ENCODE measurements at places on chromosomes 3 and 15.

DNA sequence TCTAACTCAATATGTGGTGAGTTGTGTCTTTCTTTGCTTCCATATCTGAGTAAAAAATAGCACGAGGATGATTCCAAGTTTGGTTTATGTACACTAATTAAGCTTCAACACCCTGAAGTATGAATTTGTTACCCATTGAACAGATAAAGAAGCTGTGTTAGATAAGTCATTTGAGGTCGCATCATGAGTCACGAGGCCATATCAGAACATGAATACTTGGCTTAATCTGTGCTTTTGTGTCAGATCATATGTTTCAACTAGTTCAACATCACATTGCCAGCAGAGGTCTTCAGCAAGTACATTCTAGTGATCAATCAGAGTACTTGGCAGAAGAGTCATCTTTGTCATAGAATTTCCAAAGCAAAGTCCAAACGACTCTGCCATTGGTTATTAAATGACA lies 26.3 kb upstream of the MITF start:
- DNase-seq = no peak

DNA sequence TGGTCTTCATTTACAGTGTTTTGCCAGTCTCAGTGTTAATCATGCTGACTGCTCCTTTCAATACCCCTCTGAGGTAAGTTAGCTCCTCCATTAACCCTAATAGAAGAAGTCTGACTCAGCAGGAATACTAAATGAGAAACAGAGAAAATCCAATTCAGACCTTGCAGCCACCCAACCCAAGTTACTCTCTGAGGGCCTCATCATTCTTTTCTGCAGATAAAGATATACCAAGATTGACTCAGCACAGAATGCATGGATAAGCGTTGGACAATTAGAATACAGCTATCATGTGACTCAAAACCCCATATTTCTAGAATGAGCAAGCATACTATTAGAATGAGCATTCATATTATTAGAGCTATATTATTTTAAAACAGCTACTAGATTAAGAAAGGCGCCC lies 389.1 kb upstream of the SGO1 start:
- DNase-seq = no peak

DNA sequence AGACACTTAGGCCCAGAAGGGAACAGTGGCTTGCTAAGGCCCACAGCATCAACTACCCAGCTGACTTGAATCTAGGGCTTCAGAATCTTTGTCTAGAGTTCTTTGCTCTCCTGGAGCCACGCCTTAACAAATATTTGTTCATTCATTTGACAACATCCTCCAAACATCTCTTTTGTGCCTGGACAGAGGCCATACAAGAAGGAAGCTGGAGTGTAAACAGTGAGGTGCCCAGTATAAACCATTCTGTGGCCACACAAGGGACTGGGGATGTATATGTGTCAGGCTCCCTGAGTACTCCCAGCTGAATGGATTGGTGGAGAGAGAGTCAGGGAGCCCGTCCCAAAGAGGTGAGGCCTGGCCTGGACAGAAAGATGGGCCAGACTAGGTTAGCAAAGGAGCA lies 3.4 kb downstream of the CIB2 start:
- no peak for DNase-seq

DNA sequence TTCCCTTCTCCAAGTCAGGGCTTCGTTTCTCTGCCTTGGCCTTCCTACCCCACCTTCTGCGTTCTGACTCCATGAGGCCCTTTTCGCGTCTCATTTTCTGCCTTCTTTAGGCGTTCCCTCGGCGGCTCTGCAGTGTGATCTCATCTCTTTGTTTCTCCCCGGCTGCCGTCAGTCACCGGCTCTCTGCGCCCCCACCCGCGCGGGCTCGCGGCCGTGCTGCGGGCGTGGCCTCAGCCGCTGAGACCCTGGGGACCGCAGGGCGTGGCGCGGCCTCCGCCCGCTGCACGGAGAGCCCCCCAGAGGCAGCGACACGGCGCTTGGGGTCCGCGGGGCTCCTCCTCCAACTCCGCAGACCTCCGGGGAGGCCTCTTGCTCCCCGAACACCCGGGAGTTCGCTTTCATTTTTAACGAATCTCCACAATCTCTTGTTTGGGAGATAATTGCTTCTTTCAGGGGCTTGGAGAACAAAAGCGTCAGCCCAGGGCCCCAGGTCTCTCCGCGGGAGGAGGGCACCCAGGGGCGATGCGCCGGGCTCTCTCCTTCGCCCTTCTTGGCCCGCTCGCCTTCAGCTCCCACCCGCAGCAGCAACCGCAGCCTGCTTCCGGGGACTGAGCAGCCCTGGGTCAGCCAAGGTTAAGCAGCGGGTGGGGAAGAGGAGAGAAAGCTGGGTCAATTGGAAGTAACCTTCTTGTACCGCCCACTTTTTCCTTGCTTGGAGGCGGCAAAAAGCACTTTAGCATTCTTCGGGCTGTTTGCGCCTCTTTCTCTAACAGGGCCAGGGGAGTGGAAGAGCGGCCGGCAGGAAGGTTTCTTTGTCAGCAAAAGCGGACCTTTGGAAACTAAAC lies 35.2 kb downstream of the GAP43 start:
- peak; percentile 94 for DNase-seq

GRCh38 chr15:87419344-87419743 lies 837.2 kb downstream of the NTRK3 start:
- no peak for DNase-seq

DNA sequence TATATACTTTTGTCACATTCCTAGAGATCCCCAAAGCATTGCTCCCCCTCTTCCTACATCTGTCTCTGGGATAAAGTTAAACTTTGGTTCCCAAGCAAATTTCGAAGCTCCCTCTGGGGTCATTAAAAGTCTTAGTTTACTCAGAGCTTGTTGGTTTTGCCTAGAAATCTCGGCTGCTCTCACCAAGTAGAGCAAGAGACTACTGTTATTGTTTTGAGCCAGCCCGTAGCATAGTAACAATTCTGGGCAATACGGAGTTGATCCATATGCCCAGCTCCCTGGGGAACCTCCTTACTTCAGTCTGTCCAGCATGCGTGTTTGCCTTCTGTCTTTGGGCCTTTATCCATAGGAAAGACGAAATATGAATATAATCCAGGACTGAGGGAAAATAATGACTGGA lies 10.0 kb upstream of the P3H2 start:
- DNase-seq = peak; percentile 59

- no peak for DNase-seq
These were observed 146.1 kb upstream of the SLC24A5 start for GRCh38 chr15:47974724-47975123.

DNA sequence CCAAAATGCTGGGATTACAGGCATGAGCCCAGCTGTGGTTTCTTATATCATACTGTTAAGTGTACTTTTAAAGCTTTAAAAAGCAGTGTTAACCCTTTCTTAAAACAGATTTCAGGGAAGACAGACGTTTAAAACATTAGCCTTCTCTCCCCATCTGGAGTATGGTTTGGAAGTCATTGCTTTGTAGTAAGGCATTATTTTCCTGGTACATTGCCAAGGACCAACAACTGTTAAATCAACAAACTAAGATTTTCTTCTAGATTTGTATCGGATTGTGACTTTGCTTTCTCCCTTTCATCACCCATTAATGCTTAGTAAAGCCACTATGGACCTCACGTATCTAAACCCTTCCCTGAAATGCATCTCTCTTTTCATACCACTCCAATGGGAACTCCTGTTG lies 50.5 kb downstream of the UBE2E1 start:
- DNase-seq = no peak

- DNase-seq = no peak
These were observed 150.8 kb upstream of the BHLHE40 start for GRCh38 chr3:4828279-4829030.

GRCh38 chr15:100515758-100516157 lies 13.0 kb downstream of the CERS3 start:
- DNase-seq = no peak

DNA sequence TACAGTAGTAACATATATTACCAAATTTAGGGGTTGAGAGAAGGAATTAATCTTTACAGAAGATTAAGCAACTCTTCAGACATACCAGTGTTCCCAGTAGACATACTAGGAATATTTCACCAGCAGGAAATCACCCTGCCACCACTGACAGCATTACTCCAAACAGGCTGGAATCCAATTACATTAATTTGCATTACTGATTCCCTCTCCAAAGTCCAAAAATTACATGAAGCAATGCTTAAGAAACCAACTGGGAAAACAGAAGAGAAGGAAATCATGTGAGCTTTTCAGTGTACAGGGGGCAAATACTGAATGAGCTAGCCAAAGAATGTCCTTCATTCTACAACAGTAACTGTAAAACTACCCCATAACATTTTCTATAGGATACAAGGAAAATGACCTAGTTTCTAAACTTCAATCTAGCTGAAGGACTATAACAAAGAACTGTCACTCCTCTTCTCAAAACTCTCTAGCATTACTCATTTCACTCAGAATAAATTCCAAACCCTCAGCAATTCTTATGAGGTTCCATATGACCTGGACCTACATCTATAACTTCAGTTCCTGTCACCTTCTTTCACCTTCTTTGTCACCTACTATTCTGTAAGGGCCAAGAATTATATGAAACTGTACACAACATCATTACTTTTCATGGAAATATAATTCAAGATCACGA lies 72.7 kb downstream of the INO80 start:
- no peak for DNase-seq

DNA sequence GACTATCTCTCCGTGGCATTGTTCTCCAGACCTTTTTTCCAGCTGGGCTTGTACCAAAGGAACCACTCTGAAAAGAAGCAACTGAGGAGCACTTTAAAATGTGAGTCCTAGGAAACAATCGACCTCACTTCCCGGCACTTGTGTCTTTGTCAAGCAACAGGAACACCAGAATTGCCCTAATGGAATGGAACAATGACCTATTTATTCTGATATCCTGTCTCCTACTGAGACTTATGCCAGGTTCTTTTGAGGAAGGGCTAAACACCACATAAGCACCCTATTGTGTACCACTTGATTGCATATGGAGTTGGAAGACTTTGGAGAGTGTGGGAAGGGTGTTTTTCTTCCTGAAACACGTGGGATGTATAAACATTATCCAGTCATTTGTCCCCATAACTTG lies 56.8 kb upstream of the TGFBR2 start:
- DNase-seq = no peak

DNA sequence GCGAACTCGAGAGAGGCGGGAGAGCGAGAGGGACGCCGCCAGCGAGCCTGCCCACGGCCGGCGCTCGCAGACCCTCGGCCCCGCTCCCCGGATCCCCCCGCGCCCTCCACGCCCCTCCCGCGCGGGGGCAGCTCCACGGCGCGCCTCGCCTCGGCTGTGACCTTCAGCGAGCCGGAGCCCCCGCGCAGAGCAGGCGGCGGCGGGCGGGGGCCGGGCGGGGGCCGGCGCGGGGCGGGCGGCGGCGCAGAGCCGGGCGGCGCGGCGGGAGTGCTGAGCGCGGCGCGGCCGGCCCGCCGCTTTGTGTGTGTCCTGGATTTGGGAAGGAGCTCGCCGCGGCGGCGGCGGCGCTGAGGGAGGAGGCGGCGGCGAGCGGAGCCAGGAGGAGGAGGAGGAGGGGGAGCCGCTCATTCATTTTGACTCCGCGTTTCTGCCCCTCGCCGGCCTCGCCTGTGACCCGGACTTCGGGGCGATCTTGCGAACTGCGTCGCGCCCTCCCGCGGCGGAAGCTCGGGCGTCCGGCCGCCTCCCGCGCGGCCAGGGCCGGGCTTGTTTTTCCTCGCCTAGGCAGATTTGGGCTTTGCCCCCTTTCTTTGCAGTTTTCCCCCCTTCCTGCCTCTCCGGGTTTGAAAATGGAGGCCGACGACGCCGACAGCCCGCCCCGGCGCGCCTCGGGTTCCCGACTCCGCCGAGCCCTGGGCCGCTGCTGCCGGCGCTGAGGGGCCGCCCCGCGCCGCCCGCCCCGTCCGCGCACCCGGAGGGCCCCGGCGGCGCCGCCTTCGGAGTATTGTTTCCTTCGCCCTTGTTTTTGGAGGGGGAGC lies 524 bp downstream of the IGF1R start:
- peak; percentile 79 for DNase-seq

GRCh38 chr3:86595696-86596095 lies 395.3 kb downstream of the VGLL3 start:
- DNase-seq = no peak

- DNase-seq = peak; percentile 73
These were observed at the start of gene GAP43 for GRCh38 chr3:115623044-115623868. Gene GAP43, plus strand, starts transcription at chr3:115623510. Its CDS starts 180 bp downstream, at chr3:115623690.

GRCh38 chr15:61426466-61426865 lies 197.4 kb upstream of the RORA start:
- DNase-seq = no peak

DNA sequence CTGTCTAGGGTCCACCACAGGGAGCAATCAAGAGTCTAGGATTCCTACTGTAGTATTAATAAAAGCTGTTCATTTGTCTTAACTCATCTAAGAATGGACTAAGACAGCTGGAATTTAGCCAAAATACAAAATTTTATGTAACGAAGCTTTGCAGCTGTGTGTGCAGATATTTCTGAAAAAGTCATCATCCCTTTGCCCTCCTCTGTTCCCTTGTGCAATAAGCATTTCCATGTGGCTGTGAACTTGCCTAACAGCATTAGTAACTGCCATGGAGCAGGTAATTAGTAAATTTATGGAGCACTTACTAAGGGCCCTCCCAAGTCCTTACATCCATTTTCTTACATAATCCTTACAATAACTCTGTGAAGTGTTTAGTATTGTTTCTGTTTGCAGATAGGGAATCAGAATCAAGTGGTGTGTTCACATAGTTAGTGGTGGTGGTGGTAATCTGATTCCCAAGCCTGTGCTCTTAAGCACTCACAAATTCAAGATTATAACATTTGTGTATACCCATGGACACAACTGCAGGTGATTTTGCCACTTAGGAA lies 114.5 kb downstream of the RARB start:
- DNase-seq = no peak

GRCh38 chr15:71784719-71785118 lies 25.6 kb upstream of the NR2E3 start:
- no peak for DNase-seq

- DNase-seq = no peak
These were observed 11.9 kb downstream of the CX3CR1 start for GRCh38 chr3:39267631-39268548.

DNA sequence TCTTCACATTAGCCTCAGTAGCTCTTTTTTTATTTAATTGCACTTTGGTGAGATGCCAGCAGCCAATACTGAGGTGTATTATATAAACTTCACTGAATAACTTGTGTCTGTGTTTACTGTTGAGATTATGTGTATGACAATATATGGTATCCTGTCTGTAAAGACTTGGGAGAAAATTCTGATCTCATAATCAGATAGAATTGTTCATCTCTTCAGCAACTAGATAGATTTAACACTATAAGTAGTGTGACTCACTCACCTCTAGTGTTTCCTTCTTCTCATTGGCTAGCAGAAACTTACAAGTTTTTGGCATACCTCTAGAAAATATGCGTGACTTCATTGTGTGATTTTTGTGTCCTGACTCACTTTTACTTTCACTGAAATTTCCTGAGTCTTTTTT lies 67.6 kb upstream of the TGFBR2 start:
- no peak for DNase-seq

GRCh38 chr3:108239082-108239481 lies 16.9 kb upstream of the IFT57 start:
- DNase-seq = no peak

Measured in tongue (tissue), 3 donors.